ENCODE measurements at places on chromosomes 7 and 10. TPM values are rescaled to one million over a fixed set of nuclear protein-coding genes. Genes with fewer than 3 reads are reported as not detected.

Gene CCL24
- total RNA-seq, result not detected

Gene SFMBT2
- 4.4 TPM for total RNA-seq

- no peak overlapping the region for H3K4me3 ChIP-seq
- DNase-seq, result no peak
- H3K27me3 ChIP-seq, result no peaks in the 10 kb centered on the region
These were observed 99.6 kb downstream of the GRK5 start for GRCh38 chr10:119306986-119307392.

GRCh38 chr10:42836771-42837468 lies 54.3 kb downstream of the BMS1 start:
- H3K4me1 ChIP-seq, result no peaks in the 10 kb centered on the region
- H3K4me3 ChIP-seq, result peak overlapping the region; percentile 34
- no peak overlapping the region for H3K27ac ChIP-seq
- H3K36me3 ChIP-seq, result no peaks in the 10 kb centered on the region

- H3K27ac ChIP-seq, result peak overlapping the region; percentile 78
- no peaks in the 10 kb centered on the region for H3K27me3 ChIP-seq
- DNase-seq, result no peak
- H3K4me1 ChIP-seq, result peaks cover 21% of the 10 kb centered on the region
These were observed 9.4 kb downstream of the STRIP2 start for GRCh38 chr7:129443612-129444011.
